ENCODE measurements at places on chromosomes 2 and 18.
A peak's percentile ranks its signal among the peaks of the same experiment; 100 is the strongest.

DNA sequence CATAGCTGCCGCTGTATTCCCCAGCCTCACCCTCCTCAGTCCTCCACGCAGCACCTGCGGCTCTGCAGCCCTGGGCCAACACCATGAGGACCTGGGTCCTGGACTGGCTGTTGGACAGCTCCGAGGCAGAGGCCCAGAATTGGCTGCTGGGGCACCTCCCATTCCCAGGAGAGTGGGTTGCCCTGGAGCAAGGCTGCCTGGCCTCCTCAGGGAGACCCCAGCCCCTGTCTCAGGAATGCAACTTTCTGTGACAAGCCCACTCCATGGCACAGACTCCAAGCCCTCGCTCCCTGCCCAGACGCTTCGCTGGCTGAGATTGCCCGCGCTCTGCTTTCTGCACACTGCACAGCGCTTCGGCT is 33.0 kb downstream of the CYP26B1 start:
- H3K36me3 ChIP-seq: no peaks in the 10 kb centered on the region
- H3K4me3 ChIP-seq: no peak overlapping the region
- H3K27ac ChIP-seq: no peak overlapping the region
- DNase-seq: no peak
- H3K4me1 ChIP-seq: no peaks in the 10 kb centered on the region

GRCh38 chr2:190948671-190949070 is 65.3 kb downstream of the STAT1 start:
- H3K27me3 ChIP-seq: no peaks in the 10 kb centered on the region
- H3K27ac ChIP-seq: no peak overlapping the region
- H3K4me3 ChIP-seq: no peak overlapping the region
- peak; percentile 53 for DNase-seq

GRCh38 chr2:169732583-169733358 is 861 bp upstream of the KLHL23 start:
- no peak for DNase-seq
- H3K27ac ChIP-seq: no peak overlapping the region
- H3K4me1 ChIP-seq: peaks cover 16% of the 10 kb centered on the region
- H3K4me3 ChIP-seq: peak overlapping the region; percentile 86
- no peaks in the 10 kb centered on the region for H3K36me3 ChIP-seq
- H3K27me3 ChIP-seq: peaks cover 46% of the 10 kb centered on the region

- DNase-seq: peak; percentile 66
- peaks cover 4% of the 10 kb centered on the region for H3K36me3 ChIP-seq
- H3K4me3 ChIP-seq: no peak overlapping the region
Observed at GRCh38 chr2:101516823-101517690, 42.1 kb upstream of the RFX8 start.

DNA sequence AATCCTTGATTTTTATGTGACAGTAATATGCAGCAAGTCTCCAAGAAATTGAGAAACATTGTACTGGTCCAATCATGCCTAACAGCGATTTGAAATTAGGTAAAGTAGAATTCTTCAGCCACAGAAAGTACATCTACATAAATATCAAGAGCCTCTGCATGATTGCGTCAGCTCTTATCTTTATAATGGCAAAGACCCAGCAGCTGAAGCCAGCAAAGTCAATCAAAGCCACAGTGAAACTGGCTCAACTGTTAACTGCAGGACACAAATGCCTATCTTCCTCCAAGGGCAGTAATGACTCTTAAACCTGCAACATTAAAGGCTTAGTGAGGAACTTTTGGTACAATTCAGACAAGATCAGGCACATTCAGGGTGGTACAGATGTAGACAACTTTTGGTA is 102.5 kb downstream of the BARD1 start:
- H3K36me3 ChIP-seq: no peaks in the 10 kb centered on the region
- no peak for DNase-seq
- no peaks in the 10 kb centered on the region for H3K4me1 ChIP-seq
- no peak overlapping the region for H3K4me3 ChIP-seq
- no peak overlapping the region for H3K27ac ChIP-seq

DNA sequence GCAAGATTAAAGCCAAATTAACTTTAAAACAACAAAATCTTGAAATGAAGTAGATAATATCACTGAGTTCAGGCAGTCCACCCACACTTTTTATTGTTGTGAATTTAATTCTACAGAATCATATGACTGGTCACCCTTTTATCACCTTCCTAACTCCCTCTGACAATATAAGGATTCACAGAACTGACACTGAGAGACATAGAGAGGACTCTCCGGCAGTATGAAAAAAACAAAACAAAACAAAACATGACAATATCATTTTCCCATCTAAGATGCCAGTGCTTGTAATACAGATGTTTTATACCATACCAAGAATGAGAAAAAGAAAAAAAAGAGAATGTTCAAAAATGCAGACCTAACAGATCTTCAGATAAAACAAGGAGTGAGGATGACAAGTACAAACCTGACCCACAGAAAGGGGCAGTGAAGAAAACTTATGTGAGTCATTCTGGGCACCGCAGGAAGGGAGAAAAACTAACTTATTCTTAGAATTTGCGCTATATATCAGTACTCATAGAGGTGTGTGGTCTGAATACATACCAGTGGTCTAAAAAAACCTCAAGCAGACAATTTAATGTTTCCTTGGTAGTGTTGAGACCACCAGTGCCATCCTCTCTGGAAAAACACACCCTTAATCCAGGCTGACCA is 136.6 kb downstream of the ZAP70 start:
- H3K4me1 ChIP-seq: peaks cover 30% of the 10 kb centered on the region
- peak overlapping the region; percentile 61 for H3K27ac ChIP-seq
- no peak for DNase-seq
- H3K36me3 ChIP-seq: peaks cover 24% of the 10 kb centered on the region
- no peaks in the 10 kb centered on the region for H3K27me3 ChIP-seq

DNA sequence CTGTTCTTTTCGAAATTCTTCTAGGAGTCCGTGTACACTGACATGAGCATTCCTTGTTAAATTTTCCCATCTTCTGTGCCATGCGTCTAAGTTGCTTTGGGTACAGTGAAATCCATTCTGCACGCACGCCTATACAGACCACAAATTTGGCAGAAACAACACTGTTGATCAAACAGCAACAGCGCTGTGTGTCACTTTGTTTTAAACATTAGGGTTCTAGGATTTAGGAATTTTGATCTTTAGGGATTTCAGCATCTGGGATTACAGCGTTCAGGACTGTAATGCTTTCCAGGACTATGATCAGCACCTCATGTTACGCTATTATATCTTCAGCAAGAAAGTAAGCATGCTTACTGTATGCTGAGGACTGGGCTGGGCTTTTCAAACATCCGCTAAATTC is 47.1 kb upstream of the FHL2 start:
- DNase-seq: no peak
- H3K36me3 ChIP-seq: no peaks in the 10 kb centered on the region
- no peaks in the 10 kb centered on the region for H3K4me1 ChIP-seq
- H3K4me3 ChIP-seq: no peak overlapping the region

GRCh38 chr18:44130376-44130942 is 550.2 kb upstream of the SETBP1 start:
- H3K36me3 ChIP-seq: no peaks in the 10 kb centered on the region
- no peaks in the 10 kb centered on the region for H3K4me1 ChIP-seq
- H3K4me3 ChIP-seq: no peak overlapping the region
- H3K27ac ChIP-seq: no peak overlapping the region

DNA sequence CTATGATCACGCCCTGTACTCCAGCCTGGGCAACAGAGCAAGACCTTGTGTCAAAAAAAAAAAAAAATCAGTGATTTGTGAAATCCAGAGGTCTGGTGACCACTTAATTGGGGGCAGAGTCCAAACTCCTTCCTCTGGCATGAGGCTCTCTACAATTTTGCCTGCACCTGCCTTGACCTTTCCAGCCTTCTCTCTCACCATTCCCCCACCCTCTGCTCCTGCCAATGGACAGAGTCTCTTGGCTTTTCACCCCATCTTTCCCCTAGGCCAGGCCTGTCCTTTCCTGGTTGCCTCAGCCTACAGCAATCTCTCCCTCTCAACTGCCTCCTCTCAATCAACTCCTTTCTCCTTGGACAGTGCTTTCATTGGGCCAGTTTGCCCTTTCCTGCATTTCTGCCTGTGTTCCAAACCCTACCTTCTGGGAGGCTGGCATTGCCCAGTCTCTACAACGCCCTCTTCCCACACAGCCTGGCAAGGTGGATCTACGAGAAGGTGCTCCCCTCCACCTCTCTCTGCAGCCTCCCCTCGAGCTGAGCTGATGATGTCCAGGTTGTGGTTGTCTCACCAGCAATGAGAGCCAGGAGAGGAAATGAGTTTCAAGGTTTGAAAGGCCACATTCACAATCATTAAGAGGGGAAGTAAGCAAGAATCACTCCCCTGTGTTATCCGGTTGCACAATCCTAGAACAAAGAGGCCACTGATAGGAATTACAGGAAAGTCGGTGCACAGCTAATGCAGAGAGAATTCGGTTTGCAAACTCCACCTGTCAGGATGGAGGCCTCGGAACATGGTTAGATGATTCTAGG is 39.5 kb upstream of the NPAS2 start:
- no peaks in the 10 kb centered on the region for H3K4me1 ChIP-seq
- DNase-seq: no peak
- H3K36me3 ChIP-seq: no peaks in the 10 kb centered on the region
- no peak overlapping the region for H3K27ac ChIP-seq

DNA sequence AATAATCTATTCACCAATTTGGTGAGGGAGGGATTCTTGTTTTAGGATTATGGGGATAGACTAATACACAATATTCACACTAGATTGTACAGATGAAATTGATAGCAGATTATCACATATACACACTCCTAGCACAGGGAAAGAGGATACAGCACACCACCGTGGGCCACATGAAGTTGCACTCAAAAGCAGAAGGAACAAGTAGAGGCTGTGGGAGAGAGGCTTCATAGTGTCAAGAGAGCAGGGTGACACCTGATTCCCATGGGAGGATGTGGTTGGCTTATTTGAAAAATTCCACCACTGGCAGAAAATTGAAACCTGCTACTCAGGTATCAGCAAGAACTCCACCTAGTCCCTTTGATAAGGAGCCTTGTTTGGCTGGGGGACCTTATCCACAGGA is 395.6 kb downstream of the SPAG16 start:
- no peaks in the 10 kb centered on the region for H3K27me3 ChIP-seq
- H3K27ac ChIP-seq: no peak overlapping the region
- H3K36me3 ChIP-seq: no peaks in the 10 kb centered on the region
- DNase-seq: no peak
- no peak overlapping the region for H3K4me3 ChIP-seq

- H3K4me3 ChIP-seq: no peak overlapping the region
- peaks cover 10% of the 10 kb centered on the region for H3K27me3 ChIP-seq
- no peak overlapping the region for H3K27ac ChIP-seq
- peak; percentile 78 for DNase-seq
- peaks cover under 1% of the 10 kb centered on the region for H3K36me3 ChIP-seq
- no peaks in the 10 kb centered on the region for H3K4me1 ChIP-seq
Observed at GRCh38 chr2:71100195-71100964, 29.6 kb downstream of the MCEE start.

- H3K27me3 ChIP-seq: no peaks in the 10 kb centered on the region
- H3K36me3 ChIP-seq: no peaks in the 10 kb centered on the region
- no peak for DNase-seq
Observed at GRCh38 chr2:141162314-141162713, 968.5 kb downstream of the LRP1B start.

GRCh38 chr2:124993809-124994208 is 968.7 kb downstream of the CNTNAP5 start:
- no peaks in the 10 kb centered on the region for H3K27me3 ChIP-seq
- no peak for DNase-seq
- no peak overlapping the region for H3K4me3 ChIP-seq
- H3K4me1 ChIP-seq: no peaks in the 10 kb centered on the region
- H3K27ac ChIP-seq: no peak overlapping the region

DNA sequence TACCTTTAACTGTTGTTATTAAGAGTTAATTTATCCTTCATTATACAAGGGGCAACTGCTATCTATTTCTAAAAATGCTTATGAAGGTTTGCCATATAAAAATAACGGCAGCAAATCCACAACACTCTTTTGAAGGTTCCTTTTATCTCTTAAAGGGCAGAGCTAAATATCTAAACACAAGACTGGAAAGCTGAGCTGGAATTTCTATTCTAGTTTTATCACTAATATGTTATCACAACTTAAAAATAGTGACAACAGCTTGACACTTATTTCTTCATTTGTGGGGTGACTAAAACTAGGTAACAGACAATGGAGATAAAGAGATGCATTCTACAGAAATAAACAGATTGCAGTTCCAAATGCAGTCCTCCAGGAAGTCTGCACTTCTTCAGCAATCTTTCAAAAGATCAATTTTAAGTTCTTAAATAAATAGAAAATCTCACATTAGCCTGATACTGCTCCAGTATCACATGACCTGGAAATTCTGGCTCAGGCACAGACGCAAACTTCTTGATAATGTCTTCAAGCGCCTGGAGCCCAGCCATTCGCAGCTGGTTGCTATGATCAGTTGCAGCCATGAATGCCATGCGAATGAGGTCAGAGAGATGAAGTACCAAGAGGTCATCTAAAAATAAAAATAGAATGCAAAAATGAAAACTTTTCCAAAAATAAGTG is 54.0 kb upstream of the STRN start:
- H3K36me3 ChIP-seq: peaks cover 36% of the 10 kb centered on the region
- H3K27ac ChIP-seq: no peak overlapping the region
- H3K27me3 ChIP-seq: no peaks in the 10 kb centered on the region
- H3K4me1 ChIP-seq: no peaks in the 10 kb centered on the region
- DNase-seq: peak; percentile 41

DNA sequence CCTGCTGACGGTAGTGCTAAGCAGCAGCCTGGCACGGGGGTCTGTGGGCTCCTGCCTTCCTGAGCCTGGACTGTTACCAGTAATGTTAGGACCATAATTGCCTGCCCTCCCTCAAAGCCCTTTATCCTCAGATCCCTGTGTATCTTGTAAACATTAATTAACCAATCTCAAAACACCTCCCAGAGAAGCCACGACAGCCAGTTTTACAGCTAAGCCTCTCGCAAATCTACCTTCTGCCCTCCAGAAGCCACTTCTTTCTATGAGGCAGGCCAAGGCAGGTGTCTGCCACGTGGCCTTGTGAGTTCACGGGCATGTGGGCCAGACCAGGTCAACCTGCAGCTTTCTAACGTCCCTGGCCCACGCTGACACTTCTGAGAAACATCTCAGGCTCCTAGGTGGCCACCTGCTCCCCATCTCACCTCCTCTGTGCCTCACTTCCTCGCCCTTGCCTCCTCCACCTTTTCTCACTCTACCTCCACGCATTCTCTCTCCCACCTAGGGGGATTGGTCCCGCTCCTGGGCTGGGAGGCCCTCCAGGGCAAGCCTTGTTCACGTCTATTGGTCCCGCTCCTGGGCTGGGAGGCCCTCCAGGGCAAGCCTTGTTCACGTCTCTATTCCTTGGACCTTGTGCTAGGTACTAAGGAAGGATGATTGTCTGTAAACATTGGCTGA is 64.3 kb downstream of the EDAR start:
- no peak overlapping the region for H3K4me3 ChIP-seq
- no peaks in the 10 kb centered on the region for H3K4me1 ChIP-seq
- H3K36me3 ChIP-seq: no peaks in the 10 kb centered on the region
- no peak overlapping the region for H3K27ac ChIP-seq

GRCh38 chr2:119008108-119008507 is 66.1 kb downstream of the MARCO start:
- no peak overlapping the region for H3K27ac ChIP-seq
- H3K27me3 ChIP-seq: peaks cover 13% of the 10 kb centered on the region
- no peak overlapping the region for H3K4me3 ChIP-seq
- no peaks in the 10 kb centered on the region for H3K36me3 ChIP-seq
- no peak for DNase-seq

GRCh38 chr2:72015266-72015665 is 132.4 kb downstream of the CYP26B1 start:
- H3K36me3 ChIP-seq: no peaks in the 10 kb centered on the region
- H3K4me3 ChIP-seq: no peak overlapping the region

GRCh38 chr2:231685349-231686191 is 22.8 kb upstream of the PTMA start:
- peaks cover 15% of the 10 kb centered on the region for H3K27me3 ChIP-seq
- H3K4me3 ChIP-seq: no peak overlapping the region
- H3K27ac ChIP-seq: no peak overlapping the region
- no peaks in the 10 kb centered on the region for H3K36me3 ChIP-seq
- no peak for DNase-seq
- H3K4me1 ChIP-seq: peaks cover 5% of the 10 kb centered on the region
